ENCODE measurements at places on chromosomes 2 and 18.

DNA sequence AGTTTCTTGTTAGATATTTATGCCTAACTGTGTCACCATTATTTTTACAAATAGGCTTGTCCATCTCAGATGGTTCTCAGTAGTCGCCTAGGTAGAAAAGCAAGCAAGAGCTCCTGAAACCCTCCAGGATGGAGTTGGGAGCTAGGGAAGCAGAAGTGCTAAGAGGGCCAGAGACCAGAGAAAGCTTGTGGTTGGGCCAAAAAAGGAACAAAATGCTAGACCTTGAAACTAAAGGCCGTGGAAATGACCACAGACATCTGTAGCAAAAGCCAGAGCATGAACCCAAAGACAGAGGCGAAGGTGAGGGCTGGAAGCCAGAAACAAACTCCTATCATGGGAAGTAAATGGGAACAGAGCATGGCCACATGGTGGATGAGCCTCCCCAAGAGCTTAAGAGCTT lies 29.9 kb upstream of the RMDN2 start:
- DNase-seq, result no peak

DNA sequence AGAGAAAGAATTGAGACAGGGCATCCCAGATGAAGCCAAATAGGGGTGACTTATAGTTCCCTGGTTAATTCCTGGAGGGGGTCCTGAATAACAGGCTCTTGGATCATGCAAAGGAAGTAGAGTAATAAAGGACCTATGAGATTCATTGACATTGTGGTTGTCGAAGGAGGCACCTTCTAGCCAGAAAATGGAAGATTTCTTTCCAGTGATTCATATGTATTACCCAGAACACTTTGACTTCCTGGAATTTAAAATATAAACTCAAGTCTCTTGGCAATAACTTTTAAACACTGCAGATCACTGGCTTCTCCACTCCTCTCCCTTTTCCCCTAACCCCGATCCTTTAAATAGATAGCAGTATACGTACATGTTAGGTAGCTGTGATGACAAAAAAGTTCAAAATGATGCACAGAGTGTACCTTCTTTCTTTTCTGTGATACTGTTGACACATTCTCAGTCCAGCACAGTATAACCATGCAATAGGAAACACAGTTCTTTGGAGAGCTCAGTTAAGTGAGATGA lies 211.8 kb downstream of the LTBP1 start:
- no peak for DNase-seq

DNA sequence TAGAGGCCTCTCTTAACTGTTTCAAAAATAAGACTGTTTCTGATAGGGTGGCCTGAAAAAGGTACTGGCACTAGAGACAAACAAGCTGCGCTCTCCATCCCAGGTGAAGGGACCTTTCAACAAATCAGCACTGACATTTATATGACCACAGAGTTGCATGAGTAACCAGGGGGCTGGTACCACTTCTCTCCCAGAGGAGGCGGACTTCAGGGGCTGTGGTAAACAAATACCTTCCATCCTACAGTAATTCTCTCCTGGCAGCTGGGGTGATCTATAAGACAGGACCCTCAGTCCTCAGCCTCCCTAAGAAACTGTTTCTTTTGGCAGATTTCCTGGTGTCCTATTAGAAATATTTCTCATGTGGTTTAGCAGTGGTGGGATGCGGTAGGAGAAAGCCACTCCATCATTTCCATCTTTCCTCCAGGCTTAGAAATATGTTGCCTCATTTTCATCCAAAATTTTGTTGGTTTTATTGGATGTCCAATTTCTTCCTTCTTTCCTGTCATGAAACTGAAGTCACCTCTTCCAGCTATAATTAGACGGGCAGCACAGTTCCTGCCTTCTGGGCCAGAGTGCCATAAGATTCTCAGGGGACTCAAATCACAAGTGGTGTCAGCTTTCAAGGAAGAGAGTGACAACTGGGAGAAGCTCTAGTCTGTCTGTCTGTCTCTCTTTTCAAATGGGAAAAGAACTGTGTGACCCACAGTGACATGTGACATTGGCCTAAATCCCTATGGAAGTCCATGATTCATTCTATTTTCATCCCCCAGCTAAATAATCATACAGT lies 96.4 kb downstream of the CYRIA start:
- DNase-seq, result no peak

- DNase-seq, result no peak
Observed at GRCh38 chr2:235500110-235500760, 6.4 kb downstream of the AGAP1 start.

DNA sequence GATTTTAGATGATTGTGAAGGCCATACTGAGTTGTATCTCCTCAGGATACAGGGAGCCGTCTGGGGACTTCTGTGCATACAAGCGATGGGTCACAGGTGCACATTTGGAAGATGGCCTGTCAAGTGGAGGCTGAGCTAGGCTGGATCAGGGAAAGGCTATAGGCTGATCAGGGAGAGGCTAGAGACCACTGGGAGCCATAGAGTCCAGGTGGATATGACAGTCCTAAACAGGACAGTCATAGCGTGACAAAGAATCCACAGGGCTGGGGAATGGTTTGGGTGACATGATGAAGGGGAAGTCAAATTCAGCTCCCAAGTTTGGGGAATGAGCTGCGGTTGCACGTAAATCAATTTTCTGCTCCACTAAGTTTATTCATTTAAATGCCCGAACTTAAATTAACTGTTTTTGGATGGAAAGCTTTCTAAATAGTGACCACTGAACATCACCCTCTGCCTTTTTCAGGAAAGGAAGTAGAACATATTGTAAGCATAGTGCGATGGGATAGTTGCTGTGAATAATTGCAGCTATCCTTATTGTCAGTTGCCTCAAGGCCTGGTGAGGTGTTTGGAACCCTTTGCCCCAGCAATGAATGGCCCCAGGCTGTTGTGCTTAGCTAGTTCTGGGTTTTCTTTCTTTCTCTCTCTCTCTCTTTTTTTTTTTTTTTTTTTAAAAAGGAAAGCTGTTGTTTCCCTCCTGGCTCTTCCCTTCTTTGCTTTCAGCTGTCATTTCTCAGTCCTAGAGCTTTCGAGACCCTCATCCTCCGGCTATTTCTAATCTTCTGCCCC lies 50.5 kb downstream of the KLHL29 start:
- no peak for DNase-seq

DNA sequence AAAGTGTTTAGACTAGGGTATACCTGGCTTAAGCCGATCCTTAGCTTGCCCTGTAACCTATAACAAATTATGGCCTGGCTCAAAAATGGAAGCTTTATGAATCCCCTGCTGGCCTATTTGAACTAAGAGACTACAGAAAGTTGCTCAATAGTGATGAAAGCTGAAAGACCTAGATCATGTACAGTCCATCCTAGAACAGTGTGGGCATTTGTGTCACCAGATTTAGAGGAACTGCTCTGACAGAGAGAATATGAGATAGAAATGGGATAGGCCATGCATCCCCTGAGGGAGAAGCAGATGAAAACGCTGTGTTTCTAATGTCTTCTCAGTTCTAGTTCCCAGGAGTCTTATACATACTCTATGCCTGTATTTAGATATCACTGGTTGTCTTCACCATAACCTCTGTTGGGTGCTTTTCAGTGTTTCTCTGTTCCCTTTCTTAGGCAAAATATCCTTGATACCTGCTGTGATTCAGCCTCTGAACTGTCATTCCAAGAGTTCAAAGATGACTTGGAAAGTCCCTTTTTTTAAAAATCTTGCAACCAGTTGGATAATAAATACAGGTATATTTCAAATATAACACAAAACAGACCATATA lies 246.9 kb upstream of the SLC39A10 start:
- no peak for DNase-seq

GRCh38 chr2:234596696-234597575 lies 100.1 kb upstream of the ARL4C start:
- no peak for DNase-seq

DNA sequence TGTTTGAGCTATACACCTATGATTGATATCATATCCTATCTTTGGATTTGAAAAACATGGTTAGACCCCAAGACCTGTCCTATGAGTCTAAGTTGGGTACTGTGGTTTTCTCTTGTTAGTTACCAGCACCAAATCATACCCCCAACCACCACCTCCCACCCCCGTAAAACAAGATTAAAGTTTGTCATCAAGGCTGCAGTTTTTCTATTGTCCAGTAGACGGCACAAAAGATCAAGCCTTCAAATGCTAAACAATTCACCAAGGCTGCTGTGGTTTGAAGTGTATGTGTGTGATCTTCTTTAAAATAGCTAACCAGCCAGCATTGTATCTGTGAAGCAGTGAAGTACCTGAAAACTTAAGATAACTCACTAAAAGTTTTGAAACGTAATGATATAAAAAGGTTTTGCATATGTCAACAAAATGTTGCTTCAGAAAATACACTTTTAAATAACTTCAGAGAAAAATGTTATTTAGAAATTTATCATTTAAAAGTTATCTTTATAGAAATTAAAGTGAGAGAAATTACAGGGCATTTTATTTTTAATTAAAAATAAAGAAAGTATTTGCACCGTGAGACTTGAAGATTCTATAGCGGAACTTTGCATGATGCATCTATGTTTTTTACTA lies 5.8 kb upstream of the MEIS1 start:
- no peak for DNase-seq

- DNase-seq, result no peak
Observed at GRCh38 chr2:6876309-6876708, 1.3 kb upstream of the RSAD2 start.

DNA sequence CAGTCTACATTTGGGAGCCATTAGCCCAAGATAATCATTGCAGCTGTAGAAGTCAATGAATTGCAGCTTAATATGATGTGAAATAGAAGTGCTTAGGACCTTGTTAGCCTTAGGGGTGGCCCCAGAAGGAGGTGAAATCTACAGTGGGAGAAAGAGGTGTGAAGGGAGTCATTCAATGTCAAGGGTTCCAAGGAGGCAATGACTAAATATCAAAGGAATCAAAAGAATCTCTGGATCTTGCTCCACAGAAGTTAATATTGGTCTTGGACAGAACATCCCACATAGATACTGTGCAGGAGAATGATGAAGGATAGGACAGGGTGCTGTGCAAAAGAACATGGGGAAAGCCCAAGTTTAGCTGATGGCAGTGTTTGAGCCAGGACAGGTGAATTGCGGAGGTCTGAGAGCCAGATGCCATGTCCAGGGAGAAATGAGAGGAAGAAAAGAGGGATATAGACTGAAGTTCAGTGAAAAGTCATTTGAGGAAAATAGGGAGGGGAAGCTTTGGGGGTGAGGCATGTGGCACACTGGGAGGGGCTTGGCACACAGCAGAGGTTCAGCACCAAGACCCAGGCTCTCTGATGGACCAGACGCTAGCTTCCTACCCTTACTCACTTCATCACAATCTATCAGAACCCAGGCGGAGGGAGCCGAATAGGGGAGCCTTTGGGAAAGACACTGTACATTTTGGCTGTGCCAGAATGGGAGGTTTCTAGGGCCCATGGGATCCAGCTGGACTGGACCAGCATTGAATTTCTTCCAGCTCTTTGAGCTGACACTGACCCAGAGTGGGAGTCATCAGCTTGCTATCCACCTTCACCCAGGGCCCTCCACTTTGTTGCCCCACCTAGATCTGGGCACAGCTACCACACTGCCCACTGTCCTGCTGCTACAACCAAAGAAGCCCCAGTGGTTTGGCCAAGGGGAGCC lies 2.2 kb downstream of the IL1F10 start:
- no peak for DNase-seq
